HCT116 (cell line): ENCODE measurements at places on chromosomes 2 and 18. TPM values are rescaled to one million over a fixed set of nuclear protein-coding genes. Genes with fewer than 3 reads are reported as not detected.
A peak's percentile ranks its signal among the peaks of the same experiment; 100 is the strongest.

GNLY gene
- total RNA-seq: 0.74 TPM

MTHFD2 gene
- 445 TPM for total RNA-seq

SCG2 gene
- total RNA-seq: 19.8 TPM

IAH1 gene
- total RNA-seq: 35.1 TPM

VWA3B gene
- 0.47 TPM for total RNA-seq

CHN1 gene
- 3.6 TPM for total RNA-seq

POTEC gene
- not detected for total RNA-seq

MAIP1 gene
- total RNA-seq: 32.5 TPM

- DNase-seq: peak; percentile 39
Observed at GRCh38 chr2:42812899-42813479, 20.6 kb upstream of the HAAO start.

DNA sequence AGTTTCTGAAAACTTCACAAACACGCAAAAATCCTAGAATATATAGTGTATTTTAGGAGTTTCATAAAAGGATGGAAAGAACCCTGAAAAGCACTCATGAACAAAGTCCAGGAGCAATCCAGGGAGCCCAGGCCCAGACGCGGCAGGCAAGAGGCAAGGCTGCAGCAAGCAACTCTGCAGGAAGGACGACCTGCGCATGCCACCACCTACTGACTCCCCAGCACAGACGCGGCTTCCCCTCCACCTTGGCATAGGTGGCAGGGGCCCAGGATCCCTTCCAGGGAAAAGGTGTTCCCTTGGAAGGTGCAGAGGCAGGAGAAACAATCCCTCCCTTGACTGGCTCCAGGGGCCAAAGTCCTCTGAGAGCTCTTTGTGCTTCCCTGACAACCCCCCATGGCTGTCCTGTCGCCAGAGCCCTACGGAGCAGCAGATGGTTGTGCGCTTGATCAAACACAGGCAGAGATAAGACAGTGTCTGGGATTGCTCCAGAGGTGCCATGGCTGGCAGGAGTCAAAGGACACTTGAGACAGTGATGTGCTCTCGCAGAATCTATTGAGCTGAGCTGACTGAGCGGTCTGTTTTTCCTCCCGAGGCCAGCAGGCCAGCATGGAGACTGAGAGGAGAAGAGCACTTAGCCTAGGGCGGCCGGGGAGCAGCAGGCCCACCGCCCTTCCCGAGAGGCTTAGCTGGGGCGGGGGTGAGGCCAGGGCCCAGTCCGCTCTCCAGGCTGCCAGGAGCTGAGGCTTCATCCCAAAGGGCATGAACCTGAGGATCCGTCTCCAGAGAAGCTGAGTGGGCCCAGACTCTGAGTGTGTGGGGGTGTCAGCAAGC is 10.8 kb upstream of the AMER3 start:
- DNase-seq: no peak

GRCh38 chr2:85246348-85246747 is 81.4 kb downstream of the TGOLN2 start:
- no peak for DNase-seq

DNA sequence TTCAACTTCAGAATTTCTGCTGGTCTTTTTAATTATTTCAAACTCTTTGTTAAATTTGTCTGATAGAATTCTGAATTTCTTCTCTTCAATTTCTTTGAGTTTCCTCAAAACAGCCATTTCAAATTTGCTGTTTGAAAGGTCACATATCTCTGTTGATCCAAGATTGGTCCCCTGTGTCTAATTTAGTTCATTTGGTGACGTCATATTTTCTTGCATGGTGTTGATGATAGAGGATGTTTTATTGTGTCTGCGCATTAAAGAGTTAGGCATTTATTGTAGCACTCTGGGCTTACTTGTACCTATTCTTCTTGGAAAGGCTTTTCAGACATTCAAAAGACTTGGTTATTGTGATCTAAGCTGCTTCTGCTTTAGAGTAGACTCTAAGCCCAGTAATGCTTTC is 698.4 kb upstream of the LRRTM1 start:
- no peak for DNase-seq

DNA sequence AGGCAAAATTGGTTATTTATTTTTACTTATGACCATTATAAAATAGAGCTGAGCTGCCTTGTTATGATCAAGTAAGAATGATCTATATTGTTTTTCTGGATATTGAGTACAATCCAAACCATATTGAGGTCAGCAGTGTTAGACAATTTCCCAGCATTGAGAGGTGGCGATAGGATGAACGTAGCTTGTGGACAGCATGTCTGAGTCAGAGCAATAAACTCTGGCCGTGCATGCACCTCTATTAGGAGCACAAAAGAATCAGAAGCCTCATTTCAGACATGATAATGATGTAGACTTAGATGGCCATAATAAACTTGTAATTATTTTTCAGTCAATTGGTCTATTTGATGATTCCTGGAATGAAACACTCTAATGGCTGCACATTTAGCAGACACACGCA is 491.6 kb downstream of the RIT2 start:
- no peak for DNase-seq

DNA sequence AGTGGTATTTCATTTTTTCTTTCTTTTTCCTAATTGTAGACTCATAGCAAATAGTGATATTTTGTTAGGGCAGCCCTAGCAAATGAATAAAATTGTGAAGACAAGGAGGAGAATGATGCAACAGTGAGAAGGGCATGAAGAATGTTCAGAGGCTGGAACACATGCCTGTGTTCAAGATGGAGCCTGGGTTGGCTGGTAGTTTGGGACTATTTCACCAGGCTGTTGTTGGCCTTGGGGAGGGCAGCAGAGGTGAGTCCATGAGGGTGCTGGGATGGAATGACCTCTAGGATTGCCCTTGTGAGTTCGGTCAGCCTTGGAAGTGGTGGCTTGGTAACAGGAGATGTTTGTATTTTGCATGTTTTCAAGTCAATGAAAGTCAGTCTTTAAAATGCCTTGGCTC is 10.1 kb upstream of the CDC42EP3 start:
- DNase-seq: no peak

GRCh38 chr2:8457699-8458502 is 224.0 kb upstream of the ID2 start:
- no peak for DNase-seq

GRCh38 chr2:236101311-236101950 is 66.8 kb downstream of the GBX2 start:
- DNase-seq: no peak

GRCh38 chr2:60947056-60947455 is 65.7 kb downstream of the REL start:
- DNase-seq: no peak

DNA sequence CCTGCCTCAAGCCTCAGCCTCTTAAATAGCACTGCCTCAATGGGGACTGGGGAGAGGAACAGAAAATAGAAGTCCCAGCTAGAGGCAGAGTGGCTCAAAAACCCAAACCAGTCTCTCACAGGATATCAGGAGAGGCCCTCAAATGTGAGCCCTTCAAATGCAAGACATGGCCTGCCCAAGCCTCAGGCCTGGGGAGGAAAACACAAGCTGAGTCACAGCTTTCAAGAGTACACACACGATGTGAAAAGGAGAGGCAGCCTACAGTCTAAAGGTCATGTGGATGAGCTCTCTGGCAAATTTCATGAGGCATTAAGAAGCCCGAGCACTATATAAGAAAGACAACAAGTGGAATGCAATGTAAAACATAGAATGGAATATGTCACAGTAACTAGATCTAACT is 316.6 kb upstream of the MEX3C start:
- no peak for DNase-seq

DNA sequence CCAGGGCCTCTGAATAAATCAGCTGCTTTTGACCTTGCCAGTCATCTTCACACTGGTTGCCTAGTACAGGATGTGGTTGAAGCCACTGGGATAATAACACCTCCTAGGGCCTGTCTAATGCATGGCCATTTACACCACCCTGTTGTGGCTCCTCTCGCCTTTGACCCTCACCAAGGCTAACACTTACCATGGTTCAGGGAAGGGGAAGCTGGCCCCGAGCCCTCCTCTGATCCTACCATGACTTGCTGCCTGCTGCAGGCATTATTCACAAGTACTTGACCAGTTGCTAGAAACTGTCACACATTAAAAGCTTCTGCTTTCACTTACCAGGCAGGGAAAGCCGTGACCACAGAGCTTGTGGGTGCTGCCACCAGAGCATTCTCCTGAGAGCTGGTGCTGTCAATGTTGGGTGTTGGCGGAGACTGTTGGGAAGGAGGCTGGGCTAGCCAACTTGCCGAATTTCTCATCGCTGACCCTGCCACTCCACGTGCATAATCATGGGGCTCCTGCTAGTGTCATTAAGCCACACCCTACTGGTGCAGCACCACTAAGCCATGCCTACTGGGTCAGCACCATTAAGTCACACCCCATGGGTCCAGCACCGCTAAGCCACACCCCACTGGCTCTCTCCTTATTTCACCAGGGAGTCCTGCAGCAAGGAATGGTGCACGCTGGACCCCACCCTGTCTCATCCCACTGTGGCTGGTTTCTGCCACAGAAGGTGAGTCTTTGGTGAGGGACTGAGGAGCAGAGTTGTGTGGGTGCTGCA is 47.0 kb upstream of the TTC39C start:
- no peak for DNase-seq

GRCh38 chr2:29770846-29771245 is 150.5 kb downstream of the ALK start:
- DNase-seq: no peak

- no peak for DNase-seq
Observed at GRCh38 chr2:230220347-230220969, 674 bp upstream of the SP110 start.

- no peak for DNase-seq
Observed at GRCh38 chr2:46924038-46924437, 8.4 kb upstream of the MCFD2 start.
